ENCODE measurements at places on chromosomes 4 and X. TPM values are rescaled to one million over a fixed set of nuclear protein-coding genes. Genes with fewer than 3 reads are reported as not detected.

GRCh38 chrX:3806630-3807029, 93.2 kb upstream of the PRKX start:
- DNase-seq, result no peak

UCP1 gene
- polyA plus RNA-seq, result 0.85 TPM

TRIM75 gene
- not detected for polyA plus RNA-seq

- DNase-seq, result no peak
Observed at GRCh38 chr4:189062047-189062820, 878.4 kb upstream of the FRG1 start.

DNA sequence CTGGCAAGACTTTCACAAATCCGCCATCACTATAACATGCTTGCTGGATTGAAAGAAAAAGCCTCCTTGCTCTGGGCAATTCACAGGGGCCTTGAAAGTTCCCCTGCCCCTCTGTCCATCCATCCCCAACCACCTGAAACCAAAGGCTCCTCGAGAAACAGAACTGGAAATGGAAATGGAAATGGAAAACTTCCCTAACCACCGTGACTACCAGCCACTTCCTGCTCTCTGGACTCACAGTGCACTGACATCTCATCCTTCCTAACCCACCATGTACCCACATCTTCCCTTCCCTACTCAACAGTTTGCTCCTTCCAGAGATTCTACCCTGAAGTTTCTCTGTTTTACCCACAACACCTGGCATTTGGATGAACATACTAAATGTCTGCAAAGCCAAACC, 603.6 kb upstream of the DIPK2B start:
- no peak for DNase-seq

EBP gene
- 32.6 TPM for polyA plus RNA-seq

RWDD4 gene
- 29.8 TPM for polyA plus RNA-seq

- DNase-seq, result no peak
Observed at GRCh38 chr4:4185528-4185927, 41.2 kb downstream of the OTOP1 start.

DNA sequence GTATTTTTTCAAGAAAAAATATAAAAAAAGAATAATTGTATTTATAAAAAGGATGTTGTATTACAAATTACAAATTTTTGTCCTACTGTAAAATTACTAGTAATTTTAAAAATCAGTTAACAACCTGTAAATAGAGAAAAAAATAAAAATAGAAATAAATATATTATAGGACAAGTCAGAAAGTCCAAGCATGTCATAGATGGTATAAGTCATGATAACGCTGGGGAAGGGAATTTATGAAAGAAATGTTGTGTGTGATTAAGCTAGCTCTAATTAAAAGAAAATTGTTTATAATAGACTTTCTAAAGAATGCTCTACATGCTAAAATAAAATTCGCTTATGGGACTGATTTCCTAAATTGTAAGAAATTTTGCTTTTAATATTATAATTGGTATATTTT, 2329.9 kb downstream of the ARAP2 start:
- no peak for DNase-seq

- peak; percentile 43 for DNase-seq
Observed at GRCh38 chr4:10158333-10158942, 41.8 kb upstream of the WDR1 start.

SAP30 gene
- polyA plus RNA-seq, result 22.3 TPM

- DNase-seq, result no peak
Observed at GRCh38 chr4:171157462-171158082, 655.6 kb upstream of the GALNTL6 start.

GRCh38 chr4:17558941-17559708, 17.9 kb upstream of the LAP3 start:
- DNase-seq, result no peak

MSMO1 gene
- polyA plus RNA-seq, result 28.4 TPM

TCEAL6 gene
- polyA plus RNA-seq, result not detected

QRFPR gene
- polyA plus RNA-seq, result 1.6 TPM

- no peak for DNase-seq
Observed at GRCh38 chr4:17187003-17187402, 288.6 kb upstream of the LDB2 start.

GRCh38 chr4:118284169-118284568, 68.6 kb downstream of the PRSS12 start:
- no peak for DNase-seq

DNA sequence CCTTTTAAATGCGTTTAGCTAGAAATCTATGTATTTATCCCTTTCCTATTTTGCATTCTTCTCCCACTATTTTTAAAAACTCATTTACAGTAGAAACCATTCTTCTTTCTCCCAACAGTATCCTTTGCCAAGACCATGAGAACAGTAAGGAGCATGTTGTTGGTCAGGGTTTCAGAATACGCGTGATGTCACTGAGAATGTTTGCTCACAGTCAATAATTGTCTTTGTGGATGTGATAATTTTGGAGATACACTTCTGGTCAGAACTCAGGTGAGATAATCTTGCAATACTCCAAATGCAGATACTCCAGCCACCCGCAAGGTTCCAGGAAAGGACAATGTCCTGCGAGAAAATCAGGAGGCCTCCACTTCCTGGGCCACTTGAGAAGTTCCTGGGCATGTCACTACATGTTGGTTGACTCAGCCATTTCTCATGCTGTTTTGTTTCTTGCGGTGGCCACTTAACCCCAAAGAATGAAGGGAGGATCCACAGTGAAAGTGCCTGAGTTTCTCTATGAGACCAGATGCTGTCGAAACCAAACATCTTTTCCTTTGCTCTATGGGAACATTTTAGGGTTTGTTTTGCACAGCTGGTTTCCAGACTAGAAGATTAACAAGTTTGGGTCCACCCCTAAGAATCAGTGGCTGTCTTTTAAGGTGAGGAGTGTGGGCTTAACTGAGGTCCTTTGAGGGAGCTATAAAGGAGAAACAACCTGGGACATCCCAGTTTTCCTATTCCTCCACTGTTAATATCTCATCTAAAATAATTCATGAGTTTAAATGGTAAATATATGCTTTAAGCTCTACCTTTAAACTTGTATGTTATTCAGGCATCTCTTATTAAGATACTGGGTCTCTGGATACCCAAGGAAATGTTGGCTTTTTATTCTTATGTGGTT, 116.0 kb downstream of the SOWAHB start:
- DNase-seq, result no peak

DNA sequence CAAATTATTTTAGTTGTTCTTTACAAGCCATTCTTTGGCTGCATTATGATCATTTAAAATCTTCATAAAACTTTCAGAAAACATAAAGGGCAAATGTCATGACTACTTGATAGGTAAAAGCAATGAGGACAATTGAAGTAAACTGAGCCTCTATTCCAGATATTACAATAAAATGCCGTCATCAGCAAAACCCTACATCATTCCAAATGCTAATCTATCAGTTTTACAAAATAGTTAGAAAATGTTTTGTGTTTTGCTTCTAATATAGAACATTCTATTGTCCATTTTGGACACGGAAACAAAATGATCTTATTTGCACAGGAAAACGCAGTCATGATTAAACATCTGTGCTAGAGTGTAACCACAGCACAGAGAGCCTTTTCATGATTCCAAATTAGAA, 1330.6 kb upstream of the ADGRL3 start:
- DNase-seq, result no peak

DNA sequence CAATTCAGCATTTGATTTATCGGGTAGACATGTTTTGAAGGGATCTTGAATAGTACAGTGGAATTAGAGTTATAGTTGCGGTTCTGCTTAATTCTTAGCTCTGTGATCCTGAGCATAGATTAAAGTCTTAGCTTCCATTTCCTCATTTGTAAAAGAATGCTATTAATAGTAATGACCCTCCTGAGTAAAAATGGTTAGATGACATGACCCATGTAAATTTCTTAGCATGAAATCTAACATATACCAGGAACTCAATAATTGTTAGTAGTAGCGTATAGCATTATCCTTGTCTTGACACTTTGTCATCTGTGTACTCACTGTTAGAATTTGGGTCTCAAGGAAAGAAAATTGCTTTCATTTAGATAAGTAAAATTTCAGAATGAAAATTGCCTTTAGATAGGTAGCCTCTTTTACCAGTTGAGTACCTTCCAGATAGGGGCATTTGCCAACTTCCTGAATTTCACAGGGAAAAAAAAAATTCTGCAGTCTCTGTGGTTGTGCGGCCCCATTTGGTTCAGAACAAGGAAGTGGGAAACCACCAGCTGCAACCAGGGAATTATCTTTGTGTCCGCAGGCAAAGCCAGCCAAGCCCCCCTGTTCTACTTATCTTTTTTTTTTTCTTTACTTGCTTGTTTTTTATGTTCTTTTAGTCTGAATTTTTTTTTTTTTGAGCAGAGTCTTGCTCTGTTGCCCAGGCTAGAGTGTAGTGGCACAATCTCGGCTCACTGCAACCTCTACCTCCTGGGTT, 86.9 kb downstream of the TMEM164 start:
- DNase-seq, result no peak

HERC6 gene
- 12.2 TPM for polyA plus RNA-seq

GRCh38 chr4:101696276-101697010, 94.1 kb upstream of the BANK1 start:
- no peak for DNase-seq
